ENCODE measurements at places on chromosomes 1 and 21.
A peak's percentile ranks its signal among the peaks of the same experiment; 100 is the strongest.

DNA sequence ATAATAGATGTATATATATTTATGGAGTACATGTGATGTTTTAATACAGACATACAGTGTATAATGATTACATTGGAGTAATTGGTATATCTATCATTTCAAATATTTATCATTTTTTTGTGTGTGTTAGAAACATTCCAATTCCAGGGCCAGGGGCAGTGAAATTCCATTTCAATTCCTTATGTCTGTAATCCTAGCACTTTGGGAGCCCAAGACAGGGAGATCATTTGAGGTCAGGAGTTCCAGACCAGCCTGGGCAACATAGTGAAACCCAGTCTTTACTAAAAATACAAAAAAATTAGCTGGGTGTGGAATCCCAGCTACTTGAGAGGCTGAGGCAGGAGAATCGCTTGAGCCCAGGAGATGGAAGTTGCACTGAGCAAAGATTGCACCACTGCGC is 30.4 kb upstream of the PDC start:
- DNase-seq, result no peak

DNA sequence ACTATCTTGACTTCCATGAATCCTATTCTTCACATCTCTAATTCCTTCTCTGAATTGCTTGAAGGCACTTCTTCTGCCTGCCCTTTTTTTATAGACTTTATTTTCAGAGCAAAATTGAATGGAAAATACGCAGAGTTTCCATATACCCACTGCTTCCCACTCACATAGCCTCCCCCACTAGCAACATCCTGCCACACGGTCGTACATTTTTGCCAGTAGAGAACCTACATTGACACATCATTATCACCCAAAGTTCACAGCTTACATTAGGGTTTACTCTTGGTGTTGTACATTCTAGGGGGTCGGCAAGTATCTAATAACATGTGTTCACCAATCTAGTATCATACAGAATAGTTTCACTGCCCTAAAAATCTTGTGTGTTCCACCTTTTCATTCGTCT is 12.3 kb downstream of the EEIG2 start:
- peak; percentile 37 for DNase-seq

DNA sequence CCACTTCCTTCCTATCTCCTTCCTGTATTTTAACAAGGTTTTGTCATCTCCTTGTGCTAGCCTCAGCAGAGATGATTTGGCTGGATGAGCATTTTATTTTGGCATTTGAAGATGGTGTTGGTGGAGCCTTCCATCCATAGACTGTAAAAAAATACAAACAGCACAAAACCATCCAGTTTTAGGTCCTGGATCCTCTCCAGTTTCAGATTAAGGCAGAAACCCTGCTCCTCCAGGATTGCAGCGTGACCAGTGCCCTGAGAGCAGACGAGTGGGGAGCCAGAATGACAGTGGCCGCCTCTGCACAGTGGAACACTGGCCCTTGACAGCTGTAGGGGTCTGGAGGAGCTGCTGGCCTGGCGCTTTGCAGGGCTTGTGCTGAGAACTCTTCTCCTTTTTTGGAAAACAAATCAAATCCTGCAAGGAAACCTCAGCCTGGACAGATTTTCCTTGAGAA is 72.2 kb upstream of the GADD45A start:
- no peak for DNase-seq

GRCh38 chr1:53398576-53399365 is 60.4 kb upstream of the DMRTB1 start:
- no peak for DNase-seq

DNA sequence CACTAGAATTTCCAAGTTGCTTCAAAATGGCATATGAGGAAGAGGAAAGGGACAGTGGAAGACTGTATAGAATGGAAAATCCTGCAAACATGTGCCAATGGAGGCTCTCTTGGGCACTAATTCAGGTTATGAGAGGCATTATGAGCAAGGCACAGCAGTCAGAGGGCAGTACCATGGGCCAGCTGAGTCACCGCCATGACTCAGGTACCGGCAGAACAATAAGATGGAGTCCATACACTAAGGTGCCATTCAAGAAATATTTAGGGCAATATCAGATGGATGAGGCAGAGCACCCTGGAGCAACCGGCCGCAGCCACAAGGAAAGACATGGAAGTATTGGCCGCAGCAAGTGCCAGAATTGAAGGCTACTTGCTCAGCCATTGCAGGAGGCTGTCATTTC is 25.6 kb upstream of the VAV3 start:
- DNase-seq, result no peak

DNA sequence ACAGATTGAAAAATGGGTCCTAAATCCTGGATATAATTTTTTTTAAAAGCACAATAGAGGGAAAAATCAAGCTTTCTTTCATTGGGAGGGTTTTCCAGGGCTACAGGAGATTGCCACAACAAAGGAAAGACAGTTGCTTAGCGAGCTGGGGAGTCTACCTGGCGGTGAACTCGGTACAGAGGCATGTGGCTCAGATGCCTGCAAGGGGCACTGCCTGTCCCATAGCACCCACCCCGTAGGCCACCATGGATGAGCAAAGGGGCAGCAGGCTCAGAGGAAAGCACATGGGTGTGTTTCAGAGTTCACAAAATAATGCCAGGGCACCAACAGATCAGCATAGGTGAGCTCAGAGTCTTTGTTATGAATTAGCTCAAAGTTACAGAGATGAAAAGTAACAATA is 79.5 kb downstream of the PCNX2 start:
- no peak for DNase-seq

DNA sequence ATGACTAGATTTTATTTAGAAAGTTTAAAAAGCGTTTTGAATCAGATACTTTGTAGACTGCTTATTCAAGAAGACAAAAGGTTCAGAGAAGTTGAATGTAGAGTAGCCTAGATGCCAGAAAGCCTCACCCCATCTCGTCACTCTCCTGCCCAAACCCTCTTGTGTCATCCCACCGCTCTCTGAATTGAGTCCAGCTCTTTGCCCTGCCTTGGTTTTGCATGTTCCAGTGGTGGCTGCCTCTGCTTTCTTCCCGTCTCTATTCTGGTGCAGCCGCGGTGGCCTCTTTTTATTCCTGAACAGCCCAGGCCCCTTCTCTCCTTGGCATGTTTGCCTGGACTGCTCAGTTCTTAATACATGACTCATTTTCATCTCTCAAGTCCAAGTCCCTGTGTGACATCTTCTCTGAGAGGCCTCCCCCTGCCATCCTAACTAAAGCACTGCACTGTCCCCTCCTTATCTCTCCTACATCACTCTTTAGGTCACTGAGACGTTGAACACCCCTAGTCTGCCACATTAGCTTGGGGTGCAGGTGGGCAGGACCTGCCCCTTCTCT is 22.9 kb downstream of the PRDM2 start:
- no peak for DNase-seq

- DNase-seq, result no peak
These were observed 261.4 kb upstream of the C1orf174 start for GRCh38 chr1:4161366-4162006.

DNA sequence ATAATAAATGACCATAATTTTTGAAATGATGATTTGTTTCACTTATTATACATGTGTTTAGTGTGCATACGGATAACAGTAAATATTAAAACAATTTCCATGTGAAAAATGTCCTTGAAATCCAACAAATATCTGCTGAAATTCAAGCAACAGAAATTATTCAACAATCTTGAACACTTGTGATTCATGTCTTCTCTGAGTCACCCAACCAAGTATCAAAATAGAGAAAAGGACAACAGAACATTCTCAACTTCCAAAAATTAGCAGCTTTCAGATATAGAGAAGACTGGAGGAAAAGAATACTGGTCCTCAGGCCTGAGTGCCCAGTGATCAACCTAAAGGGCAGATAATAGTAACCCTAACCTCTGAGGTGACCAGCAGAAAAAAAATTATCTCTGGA is 90.8 kb downstream of the VAV3 start:
- DNase-seq, result no peak

DNA sequence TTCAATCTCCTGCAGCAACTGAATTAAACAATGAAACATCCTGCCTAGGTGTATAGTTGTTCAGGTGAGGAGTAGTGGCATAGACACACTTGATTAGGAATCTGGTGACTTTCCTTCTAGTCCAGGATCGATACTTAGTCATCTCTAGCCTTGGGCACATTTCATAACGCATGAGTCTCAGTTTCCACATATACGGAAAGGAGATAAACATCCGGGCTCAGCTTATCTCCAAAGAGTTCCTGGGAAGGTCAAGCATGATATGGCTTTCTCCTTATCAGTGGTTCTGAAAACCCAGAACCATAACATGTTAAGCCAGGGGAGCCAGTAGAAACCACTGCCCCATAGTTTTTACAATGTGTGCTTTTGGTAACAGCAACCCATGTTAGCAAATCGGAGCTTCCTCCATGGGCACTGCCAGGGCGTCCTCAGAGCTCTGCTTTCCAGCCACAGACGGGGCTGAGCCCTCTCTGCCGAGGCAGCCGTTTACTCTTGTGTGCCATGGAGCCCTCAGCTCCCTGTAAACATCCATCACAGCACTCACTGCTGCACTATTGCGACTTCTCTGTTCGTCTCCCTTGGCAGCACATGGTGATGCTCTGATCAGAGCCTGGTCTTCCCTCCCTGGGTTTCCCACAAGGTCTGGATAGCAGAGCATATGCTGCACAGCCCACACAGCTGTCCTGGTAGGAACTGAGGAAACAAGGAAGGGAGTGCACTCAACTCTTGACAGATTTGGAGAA is 34.6 kb downstream of the RUNX1 start:
- DNase-seq, result no peak

DNA sequence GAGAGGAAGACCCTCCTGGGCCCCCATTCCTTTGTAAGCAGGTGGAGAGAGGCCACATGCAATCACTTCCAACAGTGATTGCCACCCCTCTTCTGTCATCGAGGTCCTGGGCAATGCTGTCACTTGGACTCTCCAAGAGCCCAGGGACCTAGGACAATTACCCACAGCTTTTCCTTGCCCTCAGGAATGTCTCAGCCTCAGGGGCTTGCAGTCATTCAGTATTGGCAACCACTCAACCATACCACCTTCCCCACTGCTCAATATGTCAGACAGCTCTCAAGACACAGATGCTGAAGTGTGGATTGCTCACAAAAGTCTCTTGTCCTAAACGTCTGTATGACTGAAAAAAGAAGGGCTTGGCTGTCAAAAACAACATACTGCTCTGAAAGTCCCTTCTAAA is 87.8 kb downstream of the PTPN14 start:
- no peak for DNase-seq

- no peak for DNase-seq
These were observed 82.2 kb downstream of the MDM4 start for GRCh38 chr1:204598319-204598969.

GRCh38 chr1:71796006-71796405 is 486.3 kb downstream of the NEGR1 start:
- DNase-seq, result no peak

DNA sequence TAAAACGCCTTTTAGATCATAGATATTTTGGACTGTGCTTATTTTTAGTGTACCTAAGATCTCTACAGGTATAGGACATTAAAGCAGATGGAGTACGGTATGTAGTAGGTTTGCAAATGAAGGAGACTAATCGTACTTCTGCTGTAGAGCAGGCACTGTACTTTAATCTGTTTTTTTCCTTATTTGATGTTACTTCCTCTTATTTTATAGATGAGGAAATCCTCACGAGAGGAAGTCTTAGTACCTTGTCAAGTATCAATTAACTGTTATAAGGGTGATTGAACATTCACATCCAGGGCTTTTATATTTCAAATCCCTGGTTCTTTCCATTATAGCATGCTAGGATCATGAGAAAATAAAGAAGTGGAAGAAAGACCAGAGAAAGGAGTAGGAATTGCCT is 41.1 kb downstream of the CACHD1 start:
- DNase-seq, result no peak

- no peak for DNase-seq
These were observed 35.7 kb upstream of the THEM4 start for GRCh38 chr1:151944857-151945575.

DNA sequence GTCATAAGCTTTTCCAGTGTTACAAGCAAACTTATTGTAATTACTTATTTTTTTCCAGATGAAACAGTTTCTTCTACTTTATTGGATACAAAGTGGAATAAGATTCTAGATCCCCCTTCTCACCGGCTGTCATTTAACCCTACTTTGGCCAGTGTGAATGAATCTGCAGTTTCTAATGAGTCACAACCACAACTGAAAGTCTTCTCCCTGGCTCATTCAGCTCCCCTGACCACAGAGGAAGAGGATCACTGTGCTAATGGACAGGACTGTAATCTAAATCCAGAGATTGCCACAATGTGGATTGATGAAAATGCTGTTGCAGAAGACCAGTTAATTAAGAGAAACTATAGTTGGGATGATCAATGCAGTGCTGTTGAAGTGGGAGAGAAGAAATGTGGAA is 95.5 kb downstream of the ZFYVE9 start:
- no peak for DNase-seq

- DNase-seq, result peak; percentile 92
These were observed at the start of gene ELAPOR1 for GRCh38 chr1:109113590-109114341. Gene ELAPOR1 (plus strand): TSS chr1:109114115. CDS start chr1:109114184, 69 bp downstream.

- DNase-seq, result no peak
These were observed 22.7 kb downstream of the UTP25 start for GRCh38 chr1:209850342-209850979.

DNA sequence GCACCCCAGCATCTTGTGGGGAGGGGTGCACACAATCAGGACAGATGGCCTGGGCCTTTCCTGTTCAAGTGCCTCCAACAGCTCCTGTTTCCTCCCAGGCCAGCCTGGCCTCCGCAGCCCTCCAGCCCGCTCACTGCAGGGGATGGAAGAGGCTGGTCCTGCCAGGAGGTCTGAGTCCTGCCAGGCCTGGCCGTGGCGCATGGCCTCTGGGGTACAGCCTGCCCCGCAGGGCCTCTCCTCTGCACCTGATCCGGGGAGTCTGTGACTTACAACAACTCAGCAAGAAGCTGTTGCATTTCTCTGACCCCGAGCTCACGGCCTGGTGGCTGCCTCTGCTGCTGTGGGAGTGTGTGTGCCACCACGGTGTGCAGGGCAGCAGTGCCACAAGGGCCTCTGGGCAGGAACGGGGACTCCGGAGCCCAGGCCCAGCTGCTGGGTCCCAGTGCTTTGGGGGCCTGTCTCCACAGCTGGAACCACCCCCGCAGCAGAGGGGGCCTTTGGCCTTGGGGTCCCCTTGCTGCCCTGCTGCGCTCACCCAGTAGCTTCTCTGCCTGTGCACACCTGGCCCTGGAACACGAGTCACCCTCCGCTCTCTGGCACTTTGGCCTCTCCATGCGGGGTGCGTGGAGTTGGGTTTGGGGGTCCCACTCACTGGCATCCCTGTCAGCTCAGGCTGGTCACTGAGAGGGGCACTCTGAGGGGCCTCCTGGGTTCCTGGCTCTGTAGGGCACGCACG is 17.4 kb upstream of the LRRC3 start:
- no peak for DNase-seq

DNA sequence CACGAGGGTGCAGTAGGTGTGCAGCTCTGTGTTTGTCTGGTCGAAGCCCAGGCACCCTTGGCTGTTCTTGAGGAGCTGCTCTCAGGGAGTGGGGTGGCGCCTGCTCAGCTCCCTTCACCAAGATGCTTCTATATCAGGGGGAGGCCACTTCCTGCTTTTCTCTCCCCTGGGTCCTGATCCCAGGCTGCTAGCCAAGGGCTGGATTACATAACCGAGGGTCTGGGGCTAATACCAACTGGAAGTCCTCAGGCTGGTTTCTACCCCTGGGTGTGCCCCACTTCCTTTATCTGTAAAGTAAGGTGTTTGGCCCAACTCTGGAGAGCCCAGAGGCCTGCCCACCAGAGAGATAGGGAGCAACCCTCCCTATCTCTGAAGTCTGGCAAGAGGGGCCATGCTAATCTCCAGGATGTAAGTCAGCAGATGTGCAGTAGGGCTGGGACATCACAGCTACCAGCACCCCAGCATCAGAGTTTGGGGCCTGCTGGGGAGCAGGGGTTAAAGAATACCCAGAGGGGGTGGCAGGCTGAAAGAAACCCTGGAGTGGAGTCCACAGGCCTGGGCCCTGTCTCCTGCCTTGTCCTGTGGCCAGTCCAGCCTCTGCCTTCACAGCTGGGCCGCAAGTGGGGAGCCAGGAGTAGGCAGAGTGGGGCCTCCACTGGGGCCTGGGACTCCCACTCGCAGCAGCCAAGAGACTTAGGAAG is 2.1 kb downstream of the SELENBP1 start:
- DNase-seq, result no peak

All from stimulated activated CD8-positive, alpha-beta memory T cell treated with anti-CD3 and anti-CD28 coated beads, Interleukin-15, amount 100 ng/mL, for 4 hours (primary cell).